8988T (cell line): ENCODE measurements at places on chromosomes 5 and 9.

- DNase-seq, result no peak
Observed at GRCh38 chr5:51974834-51975233, 591.6 kb downstream of the ISL1 start.

DNA sequence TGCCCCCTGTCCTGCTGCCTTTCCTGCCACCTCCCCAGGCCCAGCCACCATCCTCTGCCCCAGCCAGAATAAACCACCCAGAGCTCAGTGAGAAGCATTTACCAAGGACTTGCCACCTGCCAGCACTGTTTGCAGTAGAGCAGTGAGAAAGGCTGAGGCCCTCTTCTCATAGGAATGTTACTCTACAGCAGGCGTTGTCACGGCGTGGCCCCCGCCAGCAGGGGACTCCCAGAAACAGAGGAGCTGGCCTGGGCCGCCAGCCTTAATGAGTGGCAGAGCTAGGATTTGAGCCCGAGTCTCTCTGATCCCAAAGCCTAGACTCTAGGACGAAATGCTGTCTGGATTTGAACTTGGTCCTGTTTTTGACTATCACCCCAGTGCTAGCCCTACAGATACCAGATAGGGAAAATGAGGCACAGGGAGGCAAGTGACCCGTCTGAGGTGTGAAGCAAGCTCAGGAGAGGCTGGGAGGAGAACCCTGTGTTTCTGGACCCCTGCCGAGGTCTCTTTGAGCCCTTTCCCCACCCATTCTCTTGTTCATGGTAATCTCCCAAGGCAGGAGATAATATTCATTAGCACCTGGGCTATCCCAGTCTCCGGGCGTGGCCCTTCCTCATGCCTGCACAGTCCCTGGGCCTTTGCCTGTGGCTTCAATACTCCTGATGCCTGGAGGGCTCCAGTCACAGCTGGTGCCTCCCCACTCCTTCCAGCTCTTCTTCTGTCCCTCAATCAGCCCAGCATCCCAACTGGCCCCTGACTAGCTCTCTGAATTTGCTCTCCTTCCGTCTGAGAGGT is 30.7 kb downstream of the HRH2 start:
- DNase-seq, result no peak

DNA sequence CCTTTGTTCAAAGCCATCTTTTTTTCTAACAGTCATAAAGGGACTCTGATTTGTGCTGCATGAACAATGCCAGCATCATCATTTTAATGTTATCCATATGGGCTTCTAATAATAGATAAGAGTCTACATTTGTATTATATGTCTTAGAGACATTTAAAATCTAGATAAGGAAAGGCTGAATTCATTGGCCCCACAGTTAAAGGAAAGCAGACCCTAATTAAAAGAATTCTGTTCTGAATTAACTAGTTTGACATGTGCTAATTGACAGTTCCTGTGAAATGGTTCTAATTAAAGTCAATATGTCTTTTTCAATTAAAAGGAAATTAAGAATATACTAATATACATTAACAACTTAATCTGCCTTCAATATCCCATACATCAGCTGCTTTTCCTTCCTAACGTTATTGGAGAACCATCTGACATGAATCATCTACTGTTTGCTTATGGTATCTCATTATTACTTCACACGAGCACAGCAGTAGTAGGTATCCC is 104.7 kb downstream of the NR2F1-AS1 start:
- no peak for DNase-seq

DNA sequence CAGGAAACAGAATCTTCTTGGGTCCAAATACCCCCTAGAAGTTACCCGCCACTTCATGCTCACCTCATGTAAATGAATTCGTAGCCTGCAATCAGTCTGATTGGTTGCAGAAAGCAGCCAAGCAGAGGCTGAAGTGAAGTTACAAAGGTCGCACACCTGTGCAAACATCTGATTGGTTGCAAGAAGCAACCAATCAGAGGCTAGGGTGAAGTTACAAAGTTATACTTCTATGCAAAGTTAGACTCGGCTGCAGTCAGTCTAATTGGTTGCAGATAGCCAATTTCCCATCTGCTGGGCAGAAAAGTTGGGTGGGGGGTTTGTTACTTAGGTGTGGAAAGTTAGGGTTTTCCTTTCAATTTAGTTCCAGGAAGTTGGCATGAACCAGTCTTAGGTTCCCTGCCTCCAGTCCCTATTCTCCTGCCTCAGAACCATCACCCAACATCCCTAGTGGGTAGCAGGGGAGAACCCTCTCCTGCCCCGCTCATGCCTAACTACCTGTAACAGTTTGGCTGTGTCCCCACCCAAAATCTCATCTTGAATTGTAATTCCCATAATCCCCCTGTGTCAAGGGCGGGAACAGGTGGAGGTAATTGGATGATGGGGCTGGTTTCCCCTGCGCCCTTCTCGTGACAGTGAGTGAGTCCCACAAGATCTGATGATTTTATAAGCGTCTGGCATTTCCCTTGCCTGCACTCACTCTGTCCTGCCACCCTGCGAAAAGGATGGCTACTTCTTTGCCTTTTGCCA is 1.2 kb upstream of the RUSC2 start:
- no peak for DNase-seq

GRCh38 chr9:131677444-131678180 is 62.3 kb downstream of the RAPGEF1 start:
- no peak for DNase-seq

DNA sequence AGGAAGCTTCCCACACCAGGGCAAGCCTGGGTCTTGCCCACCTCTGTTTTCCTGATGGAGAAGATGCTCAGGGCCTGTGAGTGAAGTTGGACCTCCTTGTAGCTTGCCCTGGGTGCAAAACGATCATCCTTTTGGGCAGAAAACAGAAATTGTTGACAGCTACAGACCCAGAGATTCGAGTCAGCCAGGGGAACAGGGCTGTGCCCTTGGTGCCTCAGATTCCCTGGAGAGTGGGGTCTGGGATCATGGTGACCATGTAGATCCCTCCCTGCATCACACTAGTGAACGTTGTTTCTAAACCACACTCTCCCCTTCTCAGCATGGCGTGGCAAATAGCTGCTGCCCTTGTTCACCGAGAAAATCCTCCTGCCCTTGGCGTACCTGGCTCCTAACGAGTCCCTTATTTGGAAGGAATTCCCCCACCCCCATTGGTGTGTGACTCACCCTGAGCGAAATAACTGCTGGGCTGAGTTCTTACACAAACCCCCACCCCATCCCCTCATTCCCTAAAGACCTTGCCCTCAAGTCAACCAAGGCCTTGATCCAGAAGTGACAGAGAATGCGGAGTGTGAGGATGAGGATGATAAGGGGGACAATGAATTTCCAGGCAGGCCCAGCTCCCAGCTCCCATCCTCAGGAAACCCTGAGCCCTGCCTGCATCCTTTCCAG is 1.1 kb upstream of the DCANP1 start:
- DNase-seq, result no peak

- no peak for DNase-seq
Observed at GRCh38 chr5:61767231-61768080, 435.4 kb downstream of the ZSWIM6 start.

DNA sequence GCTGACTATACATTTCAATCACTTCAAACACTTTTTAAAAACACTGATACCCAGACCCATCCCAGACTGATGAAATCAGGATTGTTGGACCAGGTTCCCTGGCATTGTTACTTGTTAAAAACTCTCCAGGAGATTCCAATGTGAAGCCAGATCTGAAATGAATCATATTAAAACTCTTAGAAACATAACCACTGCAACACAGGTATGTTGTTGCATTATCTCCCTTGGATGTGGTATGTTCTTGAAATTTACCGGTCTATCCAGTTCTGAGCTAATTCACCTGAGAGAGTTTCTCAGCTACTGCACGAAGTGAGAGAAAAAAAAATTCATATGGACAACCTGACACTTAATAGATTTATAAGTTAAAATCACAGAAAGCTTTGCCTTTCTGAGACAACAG is 21.8 kb downstream of the MEF2C start:
- DNase-seq, result no peak

- DNase-seq, result peak; percentile 28
Observed at GRCh38 chr9:69121155-69122081, 52.7 kb upstream of the TJP2 start.

- no peak for DNase-seq
Observed at GRCh38 chr9:121075251-121076036, 689 bp downstream of the CNTRL start.

- DNase-seq, result no peak
Observed at GRCh38 chr5:55027595-55027994, 3.5 kb downstream of the GZMK start.

GRCh38 chr9:76637416-76637815 is 126.8 kb upstream of the PCA3 start:
- no peak for DNase-seq

DNA sequence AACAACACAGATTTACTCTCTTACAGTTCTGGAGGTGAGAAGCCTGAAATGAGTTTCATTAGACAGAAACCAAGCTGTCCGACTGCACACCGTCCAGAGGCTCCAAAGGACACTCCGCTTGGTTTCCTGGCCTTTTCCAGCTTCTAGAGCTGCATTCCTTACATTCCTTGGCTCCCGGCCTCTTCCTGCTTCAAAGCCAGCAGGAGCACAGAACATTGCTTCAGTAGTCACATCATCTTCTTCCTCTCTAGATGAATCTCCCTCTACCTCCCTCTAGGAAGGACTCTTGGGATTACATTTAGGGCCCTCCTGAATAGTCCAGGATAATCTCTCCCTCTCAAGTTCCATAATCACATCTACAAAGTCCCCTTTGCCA is 213.3 kb downstream of the CDK5RAP2 start:
- peak; percentile 67 for DNase-seq

- no peak for DNase-seq
Observed at GRCh38 chr5:159048298-159048697, 51.4 kb downstream of the EBF1 start.

DNA sequence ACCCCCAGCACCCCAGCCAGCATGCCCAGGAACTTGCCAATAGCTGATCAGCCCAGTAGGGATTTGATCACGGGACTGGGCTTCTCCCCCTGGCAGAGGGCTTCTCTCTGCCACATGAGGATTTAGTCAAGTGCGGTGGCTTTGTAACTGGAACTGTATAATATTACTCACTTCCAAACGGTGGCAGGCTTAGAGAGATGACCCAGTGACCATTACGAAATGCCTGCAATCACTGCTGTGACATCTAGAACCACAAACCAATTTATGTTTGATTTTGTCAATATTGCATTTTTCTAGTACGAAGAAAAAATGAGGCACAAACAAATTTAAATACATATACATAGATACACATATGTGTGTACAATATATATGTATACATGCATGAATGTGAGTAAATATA is 192.1 kb downstream of the ERCC6L2 start:
- DNase-seq, result no peak

GRCh38 chr5:20266066-20266465 is 278.1 kb upstream of the CDH18 start:
- DNase-seq, result no peak

DNA sequence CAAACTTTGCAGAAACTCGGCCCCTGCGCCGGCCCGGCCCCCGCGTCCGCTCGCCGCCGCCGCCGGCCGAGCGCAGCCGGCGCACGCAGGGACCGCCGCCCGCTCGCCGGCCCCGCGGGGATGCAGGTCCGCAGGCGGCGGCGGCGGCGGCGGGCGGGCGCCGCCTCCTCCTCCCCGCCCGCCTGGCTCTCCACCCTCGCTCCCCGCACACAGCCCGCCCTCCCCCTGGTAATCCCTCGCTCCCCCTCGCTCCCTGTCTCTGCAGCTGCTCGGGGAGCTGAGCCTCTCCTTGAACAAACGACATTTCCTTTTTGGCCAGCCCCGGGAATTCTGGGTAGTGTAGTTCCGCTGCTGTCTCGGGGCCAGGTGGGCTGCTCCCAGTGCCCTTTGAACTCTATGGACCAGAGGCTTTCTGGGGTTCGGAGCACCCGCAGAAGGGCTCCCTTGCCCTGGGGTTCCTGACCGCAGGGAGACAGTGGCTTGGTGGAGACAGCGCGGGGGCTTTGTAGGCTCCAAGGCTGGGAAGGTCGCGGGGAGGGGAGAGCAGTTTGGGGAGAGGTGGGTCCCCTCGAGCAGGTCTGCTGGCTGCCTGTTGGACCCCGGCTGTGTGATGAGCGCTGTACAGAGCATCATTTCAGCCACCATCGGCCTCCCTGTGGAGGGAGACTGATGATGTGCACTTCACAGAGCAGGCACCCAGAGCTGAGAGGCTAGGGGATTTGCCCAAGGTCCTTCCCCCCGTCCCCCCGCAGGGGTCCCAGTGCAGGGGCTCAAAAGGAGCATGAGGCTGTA is 1.8 kb upstream of the FAM78A start:
- DNase-seq, result peak; percentile 99

GRCh38 chr5:171697221-171698102 is 88.2 kb upstream of the SMIM23 start:
- DNase-seq, result no peak

DNA sequence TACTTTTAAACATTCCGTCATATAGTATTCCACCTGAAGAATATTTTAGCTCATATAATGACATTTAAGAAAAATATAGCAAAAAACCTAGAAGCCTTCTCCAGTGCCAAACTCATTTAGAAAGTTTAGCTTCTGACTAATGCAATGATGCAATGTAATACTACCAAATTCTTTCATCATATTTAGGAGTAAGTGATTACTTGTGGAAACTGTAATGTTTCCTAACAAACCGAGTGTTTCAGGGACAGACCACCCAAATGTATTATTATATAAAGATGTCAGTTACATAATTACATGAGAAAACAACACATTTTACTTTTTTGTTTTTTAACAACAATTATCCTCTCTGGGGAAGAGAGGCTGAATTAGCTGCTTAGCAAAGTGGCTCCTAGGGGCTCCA is 316.2 kb downstream of the ARL15 start:
- DNase-seq, result no peak

DNA sequence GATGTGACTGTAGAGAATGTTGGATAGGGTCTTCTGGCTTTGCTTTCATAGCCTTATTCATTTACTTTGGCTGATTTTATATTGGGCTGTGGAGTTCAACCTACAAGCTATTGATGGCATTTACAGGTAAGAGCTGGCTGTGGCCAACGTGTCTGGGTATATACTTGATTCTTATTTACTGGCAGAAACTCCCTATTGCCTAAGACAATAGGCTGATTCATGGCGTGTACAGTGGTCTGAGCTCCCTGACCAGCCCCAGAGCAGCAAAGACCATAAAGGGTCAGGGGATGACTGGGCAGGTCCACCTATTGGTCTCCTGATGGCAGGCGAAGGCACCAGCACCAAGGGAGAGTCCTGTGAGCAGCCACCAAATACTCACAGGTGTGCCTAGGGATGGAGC is 190.2 kb upstream of the DMRTA1 start:
- no peak for DNase-seq

DNA sequence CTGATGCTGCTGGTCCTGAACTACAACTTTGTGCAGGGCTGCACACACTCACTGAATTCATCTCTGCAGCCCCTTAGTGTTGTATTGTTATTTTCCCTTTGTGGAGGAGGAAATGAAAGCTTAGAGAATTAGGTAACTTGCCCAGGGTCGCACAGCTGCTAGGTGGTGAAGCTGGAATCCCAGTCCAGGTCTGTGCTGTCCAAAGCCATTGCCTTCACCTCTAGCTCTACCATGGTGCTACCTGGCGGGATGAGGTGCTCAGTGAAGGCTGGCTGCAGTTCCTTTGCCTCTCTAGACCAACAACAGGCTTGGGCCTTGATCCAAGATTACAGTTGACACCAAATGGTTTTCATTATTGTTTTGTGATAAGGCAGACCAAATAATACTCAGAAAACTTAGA is 177.8 kb upstream of the PITX1 start:
- DNase-seq, result no peak

- no peak for DNase-seq
Observed at GRCh38 chr9:8917956-8918739, 1118.6 kb upstream of the DMAC1 start.
